ENCODE measurements at places on chromosomes 6 and 20. TPM values are rescaled to one million over a fixed set of nuclear protein-coding genes. Genes with fewer than 3 reads are reported as not detected.

RBL1 gene
- total RNA-seq: 16.5 TPM

VGLL2 gene
- total RNA-seq: not detected

NANP gene
- 8.7 TPM for total RNA-seq

OLIG3 gene
- total RNA-seq: not detected

EDN1 gene
- total RNA-seq: 87.4 TPM

All from regular cardiac myocyte (primary cell).